ENCODE measurements at places on chromosomes 3 and 15. TPM values are rescaled to one million over a fixed set of nuclear protein-coding genes. Genes with fewer than 3 reads are reported as not detected.

The HTR3E gene
- total RNA-seq: not detected

The HYKK gene
- 4.5 TPM for total RNA-seq

The GOLGA6B gene
- total RNA-seq: not detected

The GRAMD1C gene
- total RNA-seq: 1.4 TPM

The INKA1 gene
- total RNA-seq: 21.7 TPM

The CKMT1B gene
- 86.0 TPM for total RNA-seq

The RTP3 gene
- total RNA-seq: not detected

The PPARG gene
- total RNA-seq: 7.1 TPM

The GPR156 gene
- total RNA-seq: 0.14 TPM

The EPHB3 gene
- total RNA-seq: 23.4 TPM

The FOXB1 gene
- not detected for total RNA-seq

The FBLN2 gene
- total RNA-seq: 3.7 TPM

The CPN2 gene
- total RNA-seq: not detected

The CFAP20DC gene
- 9.4 TPM for total RNA-seq

The EFCAB12 gene
- total RNA-seq: not detected

The GTF2A2 gene
- 52.3 TPM for total RNA-seq

The PRRT3 gene
- total RNA-seq: 2.0 TPM

The CCDC13 gene
- 0.35 TPM for total RNA-seq

The RASGRP1 gene
- 0.85 TPM for total RNA-seq

The KPNA1 gene
- 29.8 TPM for total RNA-seq

The APOD gene
- 5.6 TPM for total RNA-seq

The MESP2 gene
- total RNA-seq: 0.42 TPM

The OR5K2 gene
- total RNA-seq: not detected

The CACNA2D3 gene
- 0.14 TPM for total RNA-seq

The ALCAM gene
- total RNA-seq: 83.1 TPM

The CTDSPL gene
- total RNA-seq: 62.9 TPM

The HHLA2 gene
- total RNA-seq: not detected

The SCN11A gene
- not detected for total RNA-seq

The FGD5 gene
- 0.28 TPM for total RNA-seq

The STRIT1 gene
- total RNA-seq: not detected

The SPG11 gene
- total RNA-seq: 26.5 TPM

The CNTN3 gene
- 0.56 TPM for total RNA-seq

The ENTPD3 gene
- total RNA-seq: 13.0 TPM

The TGM5 gene
- total RNA-seq: 0.92 TPM

The FILIP1L gene
- total RNA-seq: 3.8 TPM

The PPP1R14D gene
- total RNA-seq: not detected

The BFSP2 gene
- not detected for total RNA-seq

The GABRA5 gene
- total RNA-seq: not detected

The PLXNB1 gene
- total RNA-seq: 120 TPM

The WDR49 gene
- total RNA-seq: not detected

The PSMA4 gene
- 291 TPM for total RNA-seq

The NOP10 gene
- 279 TPM for total RNA-seq

The SPSB4 gene
- not detected for total RNA-seq

The ITIH4 gene
- total RNA-seq: not detected

The SERPINI2 gene
- total RNA-seq: not detected

The PCSK6 gene
- 7.8 TPM for total RNA-seq

The SLC35A5 gene
- 18.6 TPM for total RNA-seq

The CCR3 gene
- total RNA-seq: not detected

The FBXW12 gene
- not detected for total RNA-seq

The FETUB gene
- total RNA-seq: 2.8 TPM

The GOLGA8H gene
- not detected for total RNA-seq

The KBTBD13 gene
- total RNA-seq: not detected

The ARGFX gene
- not detected for total RNA-seq

The GOLGA8J gene
- total RNA-seq: not detected

The HRH1 gene
- total RNA-seq: 3.2 TPM

The MUC4 gene
- total RNA-seq: not detected

The SLC30A4 gene
- total RNA-seq: 3.8 TPM

The TRPM1 gene
- total RNA-seq: 0.07 TPM
